PC-3 (cell line): ENCODE measurements at places on chromosomes 5 and 9. TPM values are rescaled to one million over a fixed set of nuclear protein-coding genes. Genes with fewer than 3 reads are reported as not detected.

TAL2 gene
- not detected in 2 replicates for total RNA-seq

GRCh38 chr9:14058325-14058688 is 255.6 kb downstream of the NFIB start:
- H3K27me3 ChIP-seq = no peaks in the 10 kb centered on the region
- H3K4me3 ChIP-seq = no peak overlapping the region
- H3K36me3 ChIP-seq = no peaks in the 10 kb centered on the region
- H3K4me1 ChIP-seq = peaks cover 10% of the 10 kb centered on the region

DNA sequence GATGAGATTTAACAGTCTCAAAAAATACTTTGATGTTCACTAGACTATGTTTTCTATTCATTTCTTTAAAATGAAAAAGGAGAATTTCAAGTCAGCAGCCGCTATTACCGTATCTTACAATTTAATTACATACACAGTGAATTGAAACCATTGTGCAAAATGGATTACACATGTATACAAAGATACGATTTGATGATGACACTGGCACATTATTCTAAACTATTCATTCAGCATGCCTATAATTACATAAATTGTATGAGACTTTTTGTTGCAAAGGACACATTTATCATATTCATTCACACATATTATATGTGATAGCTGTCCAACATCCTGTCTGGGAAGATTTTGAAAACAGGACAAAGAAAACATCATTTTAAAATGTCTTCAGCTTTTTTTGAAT is 118.3 kb upstream of the VCAN start:
- H3K27me3 ChIP-seq = no peaks in the 10 kb centered on the region
- H3K36me3 ChIP-seq = 0 out of 2 replicates have a peak, but pooled peaks cover 1% of the 10 kb centered on the region
- H3K4me1 ChIP-seq = no peaks in the 10 kb centered on the region
- no peak overlapping the region for H3K4me3 ChIP-seq

DNA sequence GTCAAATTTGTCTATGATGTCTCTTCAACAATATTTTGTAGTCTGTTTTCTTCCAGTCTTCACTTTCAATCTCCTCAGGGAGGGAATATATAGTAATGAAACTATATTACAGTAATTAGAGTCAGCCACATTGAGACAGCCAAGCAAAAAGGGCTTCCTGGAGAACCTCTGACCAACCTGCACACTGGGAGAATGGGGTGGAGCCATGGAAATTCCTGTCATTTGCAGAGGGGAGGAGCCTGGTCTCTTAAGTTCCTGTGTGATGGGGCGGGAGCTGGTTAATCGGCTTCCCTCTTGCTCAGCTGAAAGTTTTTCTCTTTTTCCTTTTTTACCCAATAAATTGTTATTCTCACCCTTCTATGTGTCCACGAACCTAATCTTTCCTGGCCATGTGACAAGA is 1220.0 kb downstream of the PTPRD start:
- no peak for DNase-seq
- H3K27me3 ChIP-seq = no peaks in the 10 kb centered on the region
- no peak overlapping the region for H3K27ac ChIP-seq
- H3K36me3 ChIP-seq = no peaks in the 10 kb centered on the region

PCDHA10 gene
- total RNA-seq = 0.04 and 0.23 TPM in 2 replicates

DNA sequence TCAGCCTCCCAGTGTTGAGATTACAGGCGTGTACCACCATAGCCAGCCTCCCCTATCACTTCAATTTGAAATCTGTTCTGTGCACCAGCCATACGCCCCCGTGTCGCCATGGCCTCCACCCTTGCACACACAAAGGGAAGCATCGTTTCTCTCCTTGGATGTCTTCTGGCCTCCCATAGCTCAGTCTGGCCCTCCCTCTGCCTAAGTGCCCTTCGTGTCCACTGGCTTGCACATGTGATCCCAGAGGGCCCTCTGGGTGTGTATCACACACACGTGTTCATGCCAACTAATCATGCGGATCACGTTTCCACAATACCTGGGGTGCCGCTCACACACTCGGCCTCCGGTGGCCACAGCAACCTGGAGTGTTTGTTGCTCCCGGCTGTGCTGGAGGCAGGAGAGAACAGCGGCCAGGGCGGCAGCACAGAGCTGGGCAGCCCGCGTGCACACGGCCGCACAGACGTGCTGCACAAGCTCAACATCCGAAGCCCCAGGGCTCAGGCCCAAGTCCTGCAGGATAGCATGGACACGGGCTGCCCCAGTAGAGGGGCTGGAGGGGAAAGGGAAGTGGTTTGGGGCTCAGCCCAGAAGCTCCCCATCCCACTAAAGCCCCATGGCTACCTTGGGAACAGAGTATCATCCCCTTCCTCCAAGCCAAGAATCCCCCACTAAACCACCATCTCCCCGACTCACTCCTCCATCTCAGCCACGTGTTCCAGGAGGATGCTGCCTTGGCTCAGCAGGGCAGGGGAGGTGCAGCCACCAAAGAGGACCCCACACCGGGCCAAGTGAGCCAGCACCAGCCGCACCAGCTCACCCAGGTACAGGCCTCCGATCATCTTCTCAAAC is 10.9 kb downstream of the HK3 start:
- H3K4me3 ChIP-seq = no peak overlapping the region
- H3K36me3 ChIP-seq = no peaks in the 10 kb centered on the region
- no peaks in the 10 kb centered on the region; the same call in 1 of the 2 replicates for H3K27me3 ChIP-seq

DNA sequence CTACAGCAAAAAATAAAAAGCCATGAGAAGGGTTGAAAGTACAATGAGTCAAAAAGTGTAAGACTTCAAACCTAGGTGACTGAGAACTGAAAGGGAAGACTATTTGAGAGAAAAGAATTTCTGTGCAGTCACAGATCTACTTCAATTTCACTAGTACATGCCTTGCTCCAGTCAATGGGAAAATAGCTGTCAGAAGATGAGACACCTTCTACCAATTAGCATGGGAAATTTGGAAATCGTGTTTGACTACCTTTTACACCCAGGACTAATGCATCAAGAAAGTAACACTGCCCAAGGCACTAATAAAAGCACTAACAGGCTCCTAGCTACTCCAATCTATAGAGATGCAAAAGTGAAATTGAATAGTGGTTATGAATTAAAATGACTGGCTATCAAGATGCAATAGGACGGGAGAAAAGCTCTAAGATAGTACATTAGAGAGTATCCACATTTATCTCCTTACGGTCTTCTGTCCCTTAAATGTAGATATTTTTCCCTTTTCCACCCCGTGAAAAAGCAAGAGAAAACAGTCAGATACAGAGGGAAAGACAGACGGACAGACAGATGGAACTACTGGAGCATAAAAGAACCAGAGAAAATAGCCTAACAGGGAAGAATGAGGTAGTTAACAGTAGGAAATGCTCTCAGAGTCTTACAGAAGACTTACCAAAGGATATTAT is 15.2 kb downstream of the ERP44 start:
- DNase-seq = no peak
- H3K27ac ChIP-seq = no peak overlapping the region
- H3K4me3 ChIP-seq = no peak overlapping the region
- H3K36me3 ChIP-seq = no peaks in the 10 kb centered on the region

DEPDC1B gene
- 22.7 and 23.8 TPM in 2 replicates for total RNA-seq

- peak overlapping the region; percentile 68 for H3K27ac ChIP-seq
These were observed 28.7 kb downstream of the CDKN2A start for GRCh38 chr9:21965401-21965951.

GRCh38 chr5:8981016-8981415 is 564.9 kb downstream of the SEMA5A start:
- no peak overlapping the region for H3K4me3 ChIP-seq
- H3K36me3 ChIP-seq = no peaks in the 10 kb centered on the region
- H3K27me3 ChIP-seq = no peaks in the 10 kb centered on the region
- H3K27ac ChIP-seq = no peak overlapping the region

TIMD4 gene
- total RNA-seq = not detected in 2 replicates

FGF18 gene
- 0.26 TPM in 1 of 2 replicates, not detected in the other for total RNA-seq

ZNF354B gene
- 5.9 and 6.2 TPM in 2 replicates for total RNA-seq

DNA sequence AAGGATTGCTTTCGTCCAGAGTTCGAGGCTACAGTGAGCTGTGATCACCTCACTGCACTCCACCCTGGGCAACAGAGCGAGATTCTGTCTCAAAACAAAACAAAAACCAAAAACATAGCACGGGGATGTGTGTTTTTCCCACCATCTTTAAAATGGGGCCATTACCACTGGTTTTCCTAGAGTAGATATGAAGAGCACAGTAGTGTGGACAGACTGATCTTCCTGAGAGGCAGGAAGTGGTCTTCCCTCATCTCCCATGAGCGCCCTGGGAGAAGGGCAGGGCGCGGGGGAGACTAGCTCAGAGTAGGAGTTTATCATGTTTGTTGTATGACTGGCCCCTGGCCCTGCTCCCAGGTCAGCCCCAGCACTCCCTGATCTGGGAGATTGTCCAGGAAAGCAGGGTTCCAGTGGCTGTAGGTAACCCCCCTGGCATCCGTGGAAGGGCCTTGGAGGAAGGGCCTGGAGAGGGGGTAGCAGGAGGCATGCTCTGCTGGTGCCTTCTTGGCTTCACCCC is 2.3 kb downstream of the SUSD3 start:
- H3K4me3 ChIP-seq = no peak overlapping the region
- no peaks in the 10 kb centered on the region for H3K36me3 ChIP-seq
- H3K27me3 ChIP-seq = no peaks in the 10 kb centered on the region
- peak; percentile 81 for DNase-seq
- H3K4me1 ChIP-seq = peaks cover 27% of the 10 kb centered on the region

DNA sequence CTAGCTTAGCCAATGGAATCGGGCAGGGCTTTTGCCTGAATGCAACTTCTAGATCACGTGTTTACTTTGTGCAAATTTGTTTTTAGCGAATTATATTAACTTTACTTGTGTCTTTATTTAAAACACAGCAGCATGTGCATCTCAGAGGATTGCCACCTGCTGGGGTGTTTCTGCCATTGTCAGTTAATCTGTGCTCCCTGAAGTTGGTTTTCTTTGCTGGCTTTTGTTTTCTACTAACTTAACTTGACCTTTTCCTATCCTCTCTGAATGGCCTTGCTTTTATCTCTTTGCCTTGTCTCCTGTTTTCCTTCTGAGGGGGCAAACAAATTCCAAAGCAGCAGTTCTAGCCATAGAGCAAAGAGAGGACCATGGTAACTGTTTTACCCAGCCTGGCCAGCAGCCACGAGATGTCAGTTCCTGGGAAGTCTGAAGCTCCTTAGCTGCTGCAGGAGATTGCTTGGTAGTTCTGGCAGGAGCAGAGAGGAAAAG is 67.6 kb downstream of the ARHGEF28 start:
- H3K36me3 ChIP-seq = no peaks in the 10 kb centered on the region
- H3K27me3 ChIP-seq = no peaks in the 10 kb centered on the region
- peak; percentile 47 for DNase-seq
- H3K4me3 ChIP-seq = no peak overlapping the region
